T-helper 9 cell (primary cell): ENCODE measurements at places on chromosomes 13 and 19.

DNA sequence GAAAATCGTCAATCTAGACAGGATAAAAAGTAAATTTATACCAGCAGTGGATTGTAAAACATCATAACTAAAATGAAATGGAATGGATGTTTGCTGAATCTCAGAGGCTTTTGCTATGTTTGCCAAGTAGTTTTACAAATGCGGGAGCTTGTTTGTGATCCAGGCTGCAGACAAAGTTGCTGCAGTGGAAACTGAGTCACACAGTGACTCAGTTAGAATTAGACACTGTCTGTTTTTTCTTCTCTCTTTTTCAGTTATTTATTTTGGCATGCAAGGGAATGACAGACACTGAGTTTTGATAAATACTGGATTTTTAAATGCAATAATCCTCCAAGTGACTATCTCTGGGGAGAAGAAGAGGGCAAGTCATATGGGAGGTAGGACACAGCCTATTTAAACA lies 4.6 kb upstream of the PNMA8A start:
- no peak for DNase-seq

- no peak for DNase-seq
These were observed 1.6 kb downstream of the DCLK1 start for GRCh38 chr13:36129539-36129938.

GRCh38 chr19:29098863-29099481 lies 114.0 kb downstream of the UQCRFS1 start:
- no peak for DNase-seq

DNA sequence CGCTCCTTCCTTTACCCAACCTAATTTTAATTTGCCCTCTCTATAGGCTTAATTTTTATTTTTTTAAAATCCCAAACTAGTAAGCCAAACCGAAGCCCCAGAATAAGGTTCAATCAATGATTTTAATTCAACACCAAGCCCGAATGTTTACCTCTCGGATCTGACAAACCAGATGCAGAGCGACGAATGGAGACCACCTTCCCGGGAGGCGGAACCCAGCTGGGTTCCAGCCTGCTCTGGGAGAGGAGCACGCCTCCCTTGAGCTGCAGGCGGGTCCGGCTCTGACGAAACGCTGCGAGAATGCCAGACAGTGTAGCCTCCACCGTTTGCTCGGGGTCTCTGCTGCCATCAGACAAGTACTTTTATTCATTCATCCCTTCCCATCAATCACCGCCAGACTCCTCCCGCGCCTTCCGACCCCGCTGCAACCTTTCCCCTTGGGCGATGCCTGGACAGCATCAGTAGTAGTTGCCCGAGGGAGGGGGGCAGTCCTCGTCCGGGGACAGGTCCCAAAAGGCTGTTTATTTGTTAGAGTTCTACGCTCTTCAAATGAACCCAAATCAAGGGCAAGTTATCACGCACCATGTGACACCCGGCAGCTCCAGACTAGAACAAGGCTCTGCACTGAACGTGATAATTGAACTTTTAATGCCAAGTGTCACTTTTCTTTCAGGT lies 752 bp upstream of the EDNRB start:
- DNase-seq = no peak

DNA sequence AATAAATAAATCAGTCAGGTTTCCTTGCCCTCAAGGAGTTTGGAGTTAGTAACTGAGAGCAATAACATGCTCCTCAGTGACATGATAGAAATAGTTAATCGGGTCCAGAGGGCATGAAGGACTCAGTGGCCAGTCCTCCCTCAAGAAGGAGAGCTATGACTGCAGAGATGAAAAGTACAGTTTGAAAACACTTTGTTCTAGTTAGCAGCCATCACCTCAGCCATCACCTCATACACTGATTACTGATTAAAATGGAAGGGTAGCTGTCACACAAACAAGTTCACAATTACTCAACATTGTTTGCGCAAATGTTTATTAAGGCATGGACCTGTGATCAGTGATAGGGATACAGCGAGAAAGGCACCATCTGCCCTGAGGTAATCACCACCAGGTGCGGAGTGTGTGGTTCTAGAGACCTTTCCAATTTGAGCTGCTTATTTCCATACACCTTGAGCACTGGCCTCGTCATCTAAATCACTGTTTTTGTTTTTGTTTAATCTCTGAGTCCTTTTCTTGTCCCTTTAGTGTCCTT lies 85.3 kb upstream of the RAP2A start:
- DNase-seq = no peak

GRCh38 chr19:7680606-7681339 lies at the start of gene TRAPPC5:
Gene TRAPPC5, plus strand, starts transcription at chr19:7680833. Its CDS starts 1,421 bp downstream, at chr19:7682254.
- DNase-seq = peak; percentile 79

DNA sequence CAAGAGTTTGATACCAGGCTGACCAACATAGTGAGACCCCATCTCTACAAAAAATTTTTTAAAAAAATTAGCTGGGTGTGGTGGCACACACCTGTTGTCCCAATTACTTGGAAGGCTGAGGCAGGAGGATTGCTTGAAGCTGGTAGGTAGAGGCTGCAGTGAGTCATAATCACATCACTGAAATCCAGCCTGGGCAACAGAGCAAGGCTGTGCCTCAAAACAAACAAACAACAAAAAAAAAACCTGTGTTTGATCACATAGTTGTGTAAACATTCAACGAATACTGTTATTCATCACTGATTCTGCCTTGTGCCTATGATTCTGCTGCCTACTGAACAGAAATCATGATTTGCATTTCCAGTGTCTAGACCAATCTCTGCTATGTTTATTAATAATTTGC lies 134.0 kb downstream of the TBC1D4 start:
- DNase-seq = no peak

DNA sequence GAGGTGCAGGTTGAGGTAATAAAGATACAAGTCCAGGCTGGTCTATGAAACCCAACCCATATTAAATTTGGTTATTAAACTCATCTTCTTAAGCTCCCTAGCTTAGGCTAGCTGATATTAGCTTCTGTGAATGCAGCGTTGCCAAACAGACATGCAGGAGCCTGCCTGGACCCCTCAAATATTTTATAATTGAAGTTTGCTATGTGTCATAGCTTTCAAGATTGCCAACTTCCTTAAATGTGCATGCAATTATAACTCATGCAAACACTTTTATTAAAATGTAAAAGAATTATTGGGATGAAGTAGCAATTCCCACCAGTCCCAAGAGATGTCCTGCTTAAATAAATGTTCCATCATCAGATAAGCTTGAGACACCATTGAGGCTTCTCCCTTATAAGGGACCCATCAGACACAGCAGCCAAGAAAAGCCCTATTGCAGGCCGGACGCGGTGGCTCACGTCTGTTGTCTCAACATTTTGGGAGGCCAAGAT lies 51.3 kb downstream of the MBNL2 start:
- DNase-seq = no peak
